ENCODE measurements at places on chromosomes 3 and 15. TPM values are rescaled to one million over a fixed set of nuclear protein-coding genes. Genes with fewer than 3 reads are reported as not detected.

LDHAL6B gene
- not detected for total RNA-seq

CYP8B1 gene
- total RNA-seq = not detected

PLCB2 gene
- 76.7 TPM for total RNA-seq

DNA sequence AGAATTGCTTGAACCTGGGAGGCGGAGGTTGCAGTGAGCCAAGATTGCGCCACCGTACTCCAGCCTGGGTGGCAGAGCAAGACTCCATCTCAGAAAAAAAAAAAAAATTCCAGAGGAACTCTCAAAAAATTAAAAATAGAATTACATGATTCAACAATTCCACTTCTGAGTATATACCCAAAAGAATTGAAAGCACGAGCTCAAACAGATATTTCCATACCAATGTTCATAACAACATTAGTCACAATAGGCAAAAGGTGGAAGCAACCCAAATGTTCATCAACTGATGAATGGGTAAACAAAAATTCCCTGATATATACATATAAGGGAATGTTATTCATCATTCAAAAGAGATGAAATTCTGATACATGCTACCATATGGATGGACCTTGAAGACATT, 16.9 kb upstream of the MORF4L1 start:
- no peak for DNase-seq

DNA sequence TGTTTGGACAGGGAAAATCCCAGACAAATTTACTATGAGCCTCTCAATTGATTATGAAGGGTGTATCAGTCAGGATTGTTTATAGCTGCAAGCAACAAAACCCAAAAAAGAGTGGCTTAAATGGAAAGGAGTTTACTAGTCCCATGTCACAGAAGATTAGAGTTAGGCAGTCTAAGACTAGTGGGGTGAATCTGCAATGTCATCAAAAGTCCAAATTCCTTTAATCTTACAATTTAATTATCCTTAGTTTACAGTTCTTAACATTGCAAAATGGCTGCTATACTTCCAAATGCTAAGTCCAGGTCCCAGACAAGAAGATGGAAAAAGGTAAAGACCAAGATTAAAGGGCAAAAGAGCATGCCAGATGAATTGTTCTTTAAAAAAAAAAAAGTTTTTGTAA, 143.6 kb downstream of the CD47 start:
- no peak for DNase-seq
